ENCODE measurements at places on chromosomes 2 and 18.

DNA sequence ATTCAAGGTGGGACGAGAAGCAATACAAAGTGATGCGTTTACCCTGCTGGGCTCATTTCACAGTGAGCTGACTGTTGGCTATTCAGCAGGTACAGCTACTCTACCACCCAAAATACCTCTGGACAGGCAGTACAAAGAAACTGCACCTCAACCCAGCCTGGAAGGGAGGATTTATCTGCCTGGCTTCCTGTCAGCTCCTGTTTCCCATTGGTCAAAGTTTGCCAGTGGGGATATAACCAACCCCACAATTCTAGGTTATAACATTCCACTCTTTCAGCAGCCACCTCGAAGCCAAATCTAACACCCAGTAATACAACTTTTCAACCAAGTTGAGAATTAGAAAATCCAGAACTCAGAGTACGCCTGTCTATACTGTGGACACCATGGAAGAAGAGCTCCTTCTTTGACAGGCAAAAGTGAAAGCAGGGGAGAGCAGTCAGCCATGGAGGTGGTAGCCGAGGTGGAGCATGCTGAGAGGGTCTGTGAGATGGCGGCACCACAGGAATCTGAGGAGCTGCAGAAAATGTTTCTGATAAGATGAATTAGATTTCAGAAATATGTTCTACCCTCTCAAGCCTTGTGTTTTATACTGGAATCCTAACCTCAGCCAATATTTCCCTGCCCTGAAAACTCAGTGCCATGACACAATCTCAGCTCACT, 10.8 kb downstream of the DUSP19 start:
- no peak for DNase-seq

DNA sequence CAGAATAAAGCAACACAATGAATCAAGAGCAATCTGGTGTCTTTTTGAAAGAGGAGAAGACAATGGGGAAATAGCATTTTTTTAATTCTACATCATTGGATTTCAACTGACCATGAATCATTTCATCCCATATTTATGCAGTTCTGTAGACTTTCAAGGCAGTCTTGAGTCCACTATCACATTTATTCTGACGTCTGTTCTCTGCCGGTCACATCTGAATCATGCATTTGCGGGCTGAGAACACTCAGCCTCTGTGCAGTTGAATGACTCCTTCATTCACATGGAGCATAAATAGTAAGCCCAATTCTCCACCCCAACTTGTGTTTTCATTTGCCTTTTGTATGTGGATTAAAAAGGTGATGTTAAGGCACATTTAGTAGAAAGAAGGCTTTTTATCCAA, 128.2 kb downstream of the AKAIN1 start:
- no peak for DNase-seq

DNA sequence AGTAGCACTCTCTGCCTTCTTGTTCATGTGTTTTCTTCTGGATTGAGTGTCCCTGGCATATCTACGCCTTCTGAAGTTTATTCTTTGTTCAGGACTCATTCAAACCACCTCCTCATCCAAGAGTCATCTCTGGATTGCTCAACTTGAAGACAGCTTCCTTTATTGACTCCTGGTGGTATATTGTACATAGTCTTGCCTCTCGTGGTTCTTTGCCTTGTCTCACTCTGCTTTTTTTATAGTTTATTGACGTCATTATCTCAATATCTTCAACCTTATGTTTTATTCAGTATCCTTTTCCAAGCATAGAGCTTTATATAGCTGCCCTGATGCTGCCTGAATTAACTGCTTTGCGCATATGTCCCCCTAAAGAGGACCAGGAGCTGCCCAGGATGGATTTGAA, 161.7 kb downstream of the INSIG2 start:
- DNase-seq = no peak

GRCh38 chr2:101327863-101328394, 19.4 kb upstream of the RNF149 start:
- DNase-seq = no peak

DNA sequence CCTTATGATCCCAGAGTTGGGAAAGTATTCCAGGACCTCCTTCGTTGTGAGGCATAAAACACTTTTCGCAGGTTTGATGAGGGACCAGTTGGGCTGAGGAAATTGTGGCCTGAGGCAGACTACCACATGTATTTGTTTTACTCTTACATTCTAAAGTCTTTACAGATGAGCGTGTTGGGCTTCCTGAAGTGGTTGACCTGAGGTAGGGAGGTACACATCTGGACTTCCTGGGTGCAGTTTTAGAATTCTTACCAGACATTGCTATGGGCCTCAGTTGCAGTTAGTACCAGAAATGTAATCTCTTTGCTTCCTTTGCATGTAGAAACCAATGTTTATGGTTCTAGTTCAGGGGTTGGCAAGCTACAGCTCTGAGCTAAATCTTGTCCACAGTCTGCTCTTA, 48.7 kb downstream of the COA5 start:
- no peak for DNase-seq

DNA sequence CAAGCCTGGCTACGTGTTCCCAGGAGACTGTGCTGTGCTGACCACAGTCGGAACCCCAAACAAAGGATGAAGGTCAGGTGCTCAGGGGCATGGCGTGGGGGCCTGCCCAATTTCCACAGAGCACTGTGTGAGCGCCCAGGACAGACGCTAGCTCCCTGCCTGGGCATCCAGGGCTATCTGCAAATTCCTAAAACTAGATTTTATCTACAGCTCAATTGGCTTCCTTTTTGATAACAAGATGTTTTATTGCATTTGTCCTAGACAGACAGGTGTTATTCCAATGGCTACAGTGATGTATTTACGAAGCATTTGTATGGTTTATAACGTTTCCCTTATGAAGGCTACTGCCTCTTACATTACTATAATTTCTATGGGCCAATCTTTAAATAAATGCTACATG, 16.0 kb downstream of the PTGR3 start:
- no peak for DNase-seq

- DNase-seq = no peak
These were observed 2.1 kb upstream of the STK17B start for GRCh38 chr2:196173505-196173904.

- DNase-seq = no peak
These were observed 74.6 kb downstream of the ARL4C start for GRCh38 chr2:234422273-234422732.

- DNase-seq = no peak
These were observed 17.1 kb upstream of the NFE2L2 start for GRCh38 chr2:177281400-177282180.

GRCh38 chr2:54598347-54599325, 124.8 kb upstream of the EML6 start:
- DNase-seq = no peak

DNA sequence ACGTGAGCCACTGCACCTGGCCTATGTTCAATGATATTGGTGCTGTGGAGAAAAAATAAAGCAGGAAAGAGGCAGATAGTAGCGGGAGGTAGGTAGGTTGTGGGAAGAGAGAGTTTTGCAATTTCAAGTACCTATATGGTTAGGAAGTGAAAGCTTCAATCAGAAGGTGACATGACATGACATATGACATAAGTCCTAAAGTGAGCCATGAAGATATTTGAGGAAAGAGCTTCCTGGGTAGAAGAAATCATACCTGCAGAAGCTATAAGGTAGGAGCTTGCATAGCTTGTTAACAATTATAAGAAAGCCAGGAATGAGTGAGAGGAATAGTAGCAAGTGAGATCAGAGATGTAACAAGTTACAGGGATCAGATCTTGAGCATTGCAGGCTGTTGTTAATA, 4.2 kb downstream of the KIAA1328 start:
- DNase-seq = no peak

- DNase-seq = no peak
These were observed 128.9 kb upstream of the RIOK3 start for GRCh38 chr18:23324056-23324811.

- no peak for DNase-seq
These were observed 96.1 kb downstream of the UGGT1 start for GRCh38 chr2:128187032-128187654.

GRCh38 chr2:106581755-106582147, 94.6 kb downstream of the CD8B2 start:
- DNase-seq = no peak

- DNase-seq = no peak
These were observed 21.6 kb downstream of the MERTK start for GRCh38 chr2:111919794-111920608.

- no peak for DNase-seq
These were observed 203.7 kb downstream of the TMEM163 start for GRCh38 chr2:134515137-134515536.

GRCh38 chr2:156601855-156602551, 165.8 kb downstream of the GPD2 start:
- DNase-seq = no peak

GRCh38 chr2:134988994-134989605, 58.1 kb downstream of the MAP3K19 start:
- DNase-seq = no peak

DNA sequence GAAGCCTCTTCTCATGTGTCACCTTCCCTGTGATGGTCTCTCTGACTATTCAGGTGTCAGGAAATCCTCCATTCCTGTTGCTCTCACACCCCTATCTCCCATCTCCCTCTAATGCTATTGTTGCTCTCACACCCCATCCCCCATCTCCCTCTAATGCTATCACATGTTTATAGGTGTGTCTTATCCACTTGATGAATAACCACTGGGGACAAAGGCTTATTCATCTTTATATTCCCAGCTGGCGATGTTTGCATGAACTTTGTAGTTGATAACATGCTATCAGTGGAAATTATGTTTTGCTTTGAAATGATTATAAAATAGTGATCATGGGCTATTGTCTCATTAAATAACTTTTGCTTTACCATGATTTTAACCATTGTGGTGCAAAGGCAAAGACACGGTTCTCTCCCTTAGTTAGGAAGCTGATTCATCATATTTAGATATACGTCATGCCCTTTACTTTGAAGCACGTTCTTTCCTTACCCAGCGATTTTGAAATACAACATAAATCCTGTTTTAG, 220.5 kb downstream of the PMAIP1 start:
- DNase-seq = no peak

- DNase-seq = no peak
These were observed 13.9 kb downstream of the ADAM23 start for GRCh38 chr2:206457188-206457634.

Measured in NCI-H2107 (cell line).